ENCODE measurements at places on chromosomes 7 and 10.

DNA sequence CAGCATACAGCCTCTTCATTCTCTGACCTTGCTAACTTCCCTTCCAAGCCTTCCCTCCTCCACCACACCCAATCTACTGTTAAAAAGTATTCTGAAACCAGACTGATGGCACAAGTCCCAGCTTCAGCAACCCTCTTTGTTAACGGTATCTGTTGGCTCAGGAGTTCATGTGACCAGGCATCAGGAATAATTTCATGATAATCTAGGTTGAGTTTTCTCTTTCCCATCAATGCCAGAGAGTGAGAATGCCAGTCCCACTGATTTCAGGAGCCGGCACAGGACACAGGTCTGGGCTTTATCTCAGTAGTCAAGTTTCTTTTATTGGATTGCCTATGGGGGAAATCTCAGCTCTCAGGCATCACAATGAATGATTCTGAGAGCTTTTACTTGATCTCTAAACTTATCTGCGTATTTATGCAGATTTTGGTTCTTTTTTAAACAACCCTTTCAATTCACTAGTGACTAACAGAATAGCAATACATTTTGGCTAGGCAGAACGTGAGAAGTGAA is 231.0 kb upstream of the LYZL1 start:
- no peak for DNase-seq

DNA sequence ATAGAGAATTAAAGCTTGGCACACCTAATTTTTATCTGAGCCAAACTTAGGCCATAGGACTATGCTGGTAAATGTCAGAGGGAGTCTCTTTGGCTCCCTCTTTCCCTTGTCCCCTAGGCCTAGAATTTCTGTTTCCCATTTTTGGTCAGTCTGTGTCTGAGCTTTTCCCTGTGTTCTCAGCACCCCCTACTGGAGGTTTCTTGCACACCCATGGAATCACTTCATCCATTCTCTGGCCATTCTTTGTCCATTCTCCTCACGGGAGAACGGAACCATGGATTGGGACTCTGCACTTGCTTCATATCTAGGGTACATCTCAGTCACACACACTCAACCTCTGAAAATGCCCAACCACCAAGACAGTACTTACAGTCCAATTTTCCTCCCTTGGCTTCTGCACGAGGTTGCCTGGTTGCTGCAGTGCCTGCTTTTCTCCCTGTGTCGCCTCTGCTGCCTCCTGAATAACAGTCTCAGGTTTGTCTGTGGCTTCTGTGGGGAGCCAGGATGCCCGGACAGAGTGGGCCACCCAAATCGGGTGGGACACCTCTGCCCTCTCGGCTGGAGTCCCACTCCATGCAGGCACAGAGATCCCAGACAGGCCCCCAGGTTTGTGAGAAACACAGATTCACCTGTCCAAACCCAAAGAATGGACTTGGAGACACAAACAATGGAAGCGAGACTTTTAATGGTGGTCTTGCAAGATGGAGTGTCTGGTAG is 35.1 kb upstream of the DNAH11 start:
- DNase-seq, result no peak

DNA sequence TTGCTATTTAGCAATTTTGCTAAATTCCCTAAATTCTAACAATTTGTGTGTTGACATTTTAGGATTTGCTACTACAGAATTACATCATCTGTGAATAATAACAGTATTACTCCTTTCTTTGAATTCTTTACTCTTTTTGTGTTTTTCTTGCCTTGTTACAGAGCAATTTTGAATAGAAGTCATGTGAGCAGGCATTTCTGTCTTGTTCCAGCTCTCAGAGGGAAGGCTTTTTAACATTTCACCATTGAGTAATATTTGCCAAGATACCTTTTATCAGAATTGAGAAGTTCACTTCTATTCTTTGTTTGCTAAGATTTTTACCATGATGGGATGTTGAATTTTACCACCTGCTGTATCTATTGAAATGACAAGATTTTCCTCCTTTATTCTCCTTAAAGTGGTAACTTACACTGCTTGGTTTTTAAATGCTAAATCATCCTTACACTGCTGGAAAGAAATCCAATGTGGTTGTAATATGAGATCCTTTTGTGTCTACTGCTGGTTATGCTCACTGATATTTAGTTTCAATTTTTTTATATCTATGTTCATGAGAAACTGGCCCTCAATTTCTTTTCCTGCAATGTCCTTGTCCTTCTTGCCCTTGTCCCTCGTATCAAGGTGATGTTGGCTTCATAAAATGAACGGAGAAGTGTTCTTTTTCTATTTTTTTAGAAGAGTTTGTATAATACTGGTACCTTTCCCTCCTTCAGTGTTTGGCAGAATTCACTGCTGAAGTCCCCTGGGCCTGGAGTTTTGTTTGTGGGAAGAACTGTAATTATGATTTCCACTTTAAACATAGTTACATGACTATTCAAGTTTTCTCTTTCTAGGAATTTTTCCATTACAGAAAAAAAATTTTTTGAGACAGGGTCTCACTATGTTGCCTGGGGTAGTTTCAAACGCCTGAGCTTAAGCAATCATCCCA is 50.3 kb upstream of the ATP6V0A4 start:
- no peak for DNase-seq

- DNase-seq, result no peak
Observed at GRCh38 chr10:124736491-124737136, 7.6 kb downstream of the FAM53B start.
